Jurkat, Clone E6-1 (cell line): ENCODE measurements at places on chromosomes 4 and X.

DNA sequence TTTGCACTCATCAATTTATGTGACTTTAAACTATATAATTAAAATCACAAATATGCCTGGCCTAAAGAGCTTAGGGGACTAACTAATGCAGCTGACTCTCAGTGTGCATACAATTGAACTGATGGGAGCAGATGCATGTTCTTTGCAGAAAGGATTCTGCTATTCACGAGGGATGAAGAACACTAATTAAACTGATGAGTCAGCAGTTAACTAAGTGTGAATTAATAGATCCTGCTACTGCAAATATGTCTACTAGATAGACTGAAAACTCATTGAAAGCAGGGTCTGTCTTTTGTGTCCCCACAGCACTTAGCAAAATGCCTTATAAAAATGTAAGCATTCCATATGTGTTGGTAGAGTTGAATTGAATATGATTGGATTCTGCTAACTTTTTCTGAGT, 104.0 kb downstream of the SRPX start:
- no peak for DNase-seq

DNA sequence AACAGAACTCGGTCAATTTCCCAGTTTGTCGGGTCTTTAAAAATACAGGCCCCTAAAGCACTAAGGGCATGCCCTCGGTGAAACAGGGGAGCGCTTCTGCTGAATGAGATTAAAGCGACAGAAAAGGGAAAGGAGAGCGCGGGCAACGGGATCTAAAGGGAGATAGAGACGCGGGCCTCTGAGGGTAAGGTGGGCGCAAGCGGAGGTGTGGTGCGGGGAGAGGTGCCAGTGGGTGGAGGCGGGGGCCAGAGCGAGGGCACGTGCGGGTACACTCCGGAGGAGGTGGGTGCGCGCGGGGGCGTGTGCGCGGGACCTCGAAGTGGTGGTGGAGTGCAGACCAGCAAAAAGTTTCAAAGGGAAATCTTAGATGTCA, 787 bp upstream of the TET2 start:
- DNase-seq, result no peak

DNA sequence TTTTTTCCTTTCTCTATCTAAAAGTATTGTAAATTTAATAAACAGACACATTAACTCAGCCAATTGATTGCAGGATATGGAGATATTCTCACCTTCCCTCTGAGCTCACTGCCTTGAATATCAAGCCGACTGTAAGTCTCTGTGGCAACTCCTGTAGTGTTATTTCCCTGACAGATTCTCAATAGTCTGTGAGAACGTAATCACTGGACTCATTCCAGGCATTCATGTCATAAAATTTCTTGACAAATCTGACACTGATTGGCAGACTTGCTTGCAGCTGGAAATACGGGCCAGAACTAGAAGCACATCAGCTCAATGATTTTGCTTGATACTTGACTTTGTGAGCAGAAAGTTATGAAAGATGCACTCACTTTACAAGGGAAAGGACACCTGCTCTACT, 29.6 kb downstream of the FAM47B start:
- DNase-seq, result no peak

DNA sequence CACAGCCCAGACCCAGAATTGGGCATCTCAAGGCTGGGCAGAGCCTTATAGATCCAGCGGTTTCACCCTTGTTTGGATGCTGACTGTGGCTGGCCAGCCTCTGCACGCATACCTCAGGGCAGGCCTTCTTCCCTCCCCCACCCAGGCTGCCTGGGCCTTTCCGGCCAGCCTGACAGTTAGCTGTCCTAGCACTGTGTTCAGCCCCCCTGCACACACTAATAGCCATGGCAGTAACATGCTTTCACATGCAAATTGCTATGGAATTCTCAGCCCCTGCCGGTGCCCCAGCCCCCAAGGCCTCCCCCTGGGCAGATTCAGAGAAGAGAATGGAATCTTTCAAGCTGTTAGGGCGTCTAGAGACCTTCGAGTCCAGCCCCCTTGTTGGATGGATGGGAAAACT, 17.7 kb downstream of the EFNB1 start:
- no peak for DNase-seq

GRCh38 chr4:53937918-53938317, 126.5 kb downstream of the CHIC2 start:
- no peak for DNase-seq

DNA sequence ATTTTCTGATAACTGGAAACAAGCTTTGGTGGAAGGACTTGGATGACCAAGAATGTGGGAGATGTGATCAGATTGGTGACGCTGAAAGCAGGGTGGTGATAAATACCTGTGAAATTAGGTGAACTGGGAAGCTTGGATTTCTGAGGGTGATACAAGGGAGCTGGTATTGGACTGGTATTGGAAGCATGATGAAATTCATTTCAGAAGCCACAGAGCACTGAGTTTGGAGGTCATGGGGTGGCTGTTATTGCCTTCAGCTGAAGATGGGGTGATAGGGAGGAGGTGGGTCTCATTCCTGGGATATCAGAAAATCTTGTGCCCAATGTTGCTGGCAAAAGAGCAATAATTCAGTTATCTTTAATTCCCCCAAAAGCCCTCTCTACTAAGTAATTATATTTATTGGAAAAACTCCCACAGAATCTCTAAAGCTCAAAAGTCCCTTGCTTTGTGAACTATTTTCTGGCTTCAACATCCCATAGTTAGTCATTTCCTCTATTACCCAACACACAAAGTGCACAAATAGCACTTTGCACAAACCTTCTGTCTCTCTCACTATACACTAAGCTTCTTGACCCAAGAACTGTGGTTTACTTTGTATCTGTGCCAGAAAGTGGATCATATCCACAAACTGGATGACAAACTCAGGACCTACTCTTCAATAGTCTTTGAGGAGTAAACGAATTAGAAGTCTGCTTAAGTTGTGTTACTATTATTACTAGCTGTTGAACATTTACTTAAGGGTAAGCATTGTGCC, 23.1 kb upstream of the CAMK2D start:
- DNase-seq, result no peak

DNA sequence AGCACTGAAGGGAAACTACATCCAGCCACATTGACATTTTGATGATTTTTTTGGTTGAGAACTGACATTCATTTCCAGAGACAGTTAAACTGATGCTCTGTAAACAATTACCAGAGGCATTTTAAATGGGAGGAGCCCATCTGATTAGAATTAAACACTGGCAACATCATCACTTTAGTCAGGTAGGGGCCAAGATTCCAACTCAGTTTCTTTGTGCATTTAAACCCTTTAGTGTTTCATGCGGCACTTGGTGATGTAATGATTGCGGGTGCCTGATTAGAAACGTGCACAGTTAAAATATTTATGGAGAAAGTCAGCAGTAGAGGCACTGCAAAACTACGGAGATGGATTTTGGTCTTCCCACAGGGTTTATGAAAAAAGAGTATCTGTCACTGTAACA, 16.1 kb downstream of the TNIP3 start:
- DNase-seq, result no peak

DNA sequence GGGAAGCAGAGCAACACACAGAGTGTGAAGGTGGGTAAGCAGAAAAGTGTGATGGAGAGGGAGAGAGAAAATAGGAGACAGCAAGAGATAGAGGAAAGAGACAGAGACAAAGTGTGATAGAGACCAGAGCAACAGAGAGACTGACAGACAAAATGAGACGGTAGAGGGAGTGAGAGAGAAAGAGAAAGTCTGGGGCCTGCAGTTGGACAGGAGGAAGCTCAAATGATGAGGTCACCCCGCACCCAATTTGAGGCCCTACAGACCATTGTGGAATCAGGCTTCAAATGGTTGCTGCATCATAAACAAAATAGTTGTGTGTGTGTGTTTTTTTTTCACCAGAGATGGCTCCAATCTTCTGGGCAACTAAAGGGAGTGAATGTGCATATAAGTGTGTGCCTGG, 48.0 kb upstream of the ARHGAP36 start:
- no peak for DNase-seq

DNA sequence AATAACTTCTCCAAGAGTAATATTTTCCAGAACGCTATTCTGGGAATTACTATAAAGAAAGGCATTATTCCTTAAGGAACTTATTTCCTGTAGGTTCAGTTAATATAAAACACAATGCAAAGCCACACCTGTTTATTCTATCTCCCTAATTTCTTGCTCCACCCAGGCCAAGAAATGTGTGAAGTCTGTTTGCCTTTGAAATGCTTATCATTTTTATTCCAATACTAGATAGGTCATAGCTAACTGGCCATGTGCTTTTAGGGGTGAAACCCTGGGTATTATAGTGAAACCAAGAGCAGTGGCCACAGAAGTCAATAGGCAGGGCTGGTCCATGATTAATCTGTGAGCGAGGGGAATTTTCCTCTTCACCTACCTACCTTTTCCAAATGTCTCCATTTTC, 14.8 kb downstream of the CXCL3 start:
- no peak for DNase-seq

GRCh38 chrX:47991263-47992094, 12.3 kb downstream of the ZNF182 start:
- no peak for DNase-seq

DNA sequence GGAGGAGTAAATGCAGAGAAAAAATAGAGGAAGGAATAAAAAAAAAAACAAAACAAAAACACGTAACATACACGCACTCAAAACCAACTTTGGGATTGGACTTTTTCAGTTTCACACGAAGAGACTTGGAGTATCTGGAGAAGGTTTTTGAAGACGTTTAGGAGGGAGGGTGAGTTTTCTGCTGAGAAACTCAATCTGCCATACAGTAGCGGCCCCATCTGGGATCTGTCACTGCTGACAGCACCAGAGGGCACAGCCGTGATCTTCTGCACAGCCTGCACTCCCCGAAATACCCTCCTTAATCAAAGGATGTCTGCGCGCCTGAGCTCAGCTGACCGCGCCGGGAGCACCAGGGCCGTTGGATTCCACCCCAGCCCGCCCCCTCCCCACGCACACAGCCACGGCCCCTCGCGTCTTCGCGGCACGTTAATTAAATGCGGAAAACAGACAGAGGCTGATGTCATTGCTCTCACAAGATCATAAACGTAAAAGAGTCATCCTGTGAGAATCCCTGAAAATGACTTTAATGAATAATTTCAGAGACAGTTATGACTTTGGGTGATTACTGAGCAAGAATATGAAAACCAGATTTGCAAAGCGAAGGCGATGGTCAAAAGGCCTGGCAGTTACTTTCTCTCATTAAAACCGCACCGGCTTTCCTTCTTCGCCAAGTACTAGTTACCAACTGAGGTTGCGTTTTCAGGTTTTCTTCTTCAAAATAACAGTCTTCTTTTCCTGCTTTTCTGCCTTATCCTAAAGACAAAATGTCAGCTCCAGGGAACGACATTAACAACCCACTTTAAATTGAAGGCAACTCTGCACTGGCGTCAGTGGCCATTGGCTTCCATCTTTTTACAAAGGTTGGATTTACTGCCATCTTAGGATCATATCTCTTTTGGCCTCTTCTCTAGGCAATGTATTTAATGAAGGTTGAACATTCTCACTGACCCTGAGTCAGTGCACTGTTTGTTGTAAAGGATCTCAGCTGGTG, 10.6 kb downstream of the HAND2 start:
- DNase-seq, result no peak

GRCh38 chr4:155960522-155960921, 6.9 kb upstream of the CTSO start:
- DNase-seq, result no peak

DNA sequence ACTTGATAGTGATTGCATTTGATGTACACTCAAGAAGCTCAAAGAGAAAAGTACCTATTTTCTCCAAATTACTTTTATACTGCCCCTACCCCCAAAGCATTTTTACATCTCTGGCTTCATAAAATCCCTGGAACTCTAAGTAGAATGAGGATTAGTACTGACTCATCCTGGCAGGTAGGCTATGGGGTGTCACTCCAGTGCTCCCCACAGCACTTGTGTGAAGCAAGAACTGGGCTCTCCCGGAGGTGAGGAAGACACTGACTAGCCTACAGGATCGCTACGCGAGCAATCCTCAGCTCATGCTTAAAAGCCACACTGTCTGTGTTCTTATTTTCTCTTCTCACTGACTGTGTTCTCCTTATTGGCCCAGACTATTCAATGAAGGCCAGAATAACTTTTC, 90.4 kb upstream of the NDP start:
- no peak for DNase-seq

GRCh38 chrX:23478561-23478960, 143.9 kb downstream of the PTCHD1 start:
- no peak for DNase-seq
